Activated CD8-positive, alpha-beta memory T cell treated with anti-CD3 and anti-CD28 coated beads for 24 hours (primary cell): ENCODE measurements at places on chromosomes 12 and 14.

- no peak for DNase-seq
Observed at GRCh38 chr14:31717294-31718085, 156.3 kb downstream of the NUBPL start.

- DNase-seq, result no peak
Observed at GRCh38 chr14:66477567-66477966, 8.6 kb upstream of the CCDC196 start.

DNA sequence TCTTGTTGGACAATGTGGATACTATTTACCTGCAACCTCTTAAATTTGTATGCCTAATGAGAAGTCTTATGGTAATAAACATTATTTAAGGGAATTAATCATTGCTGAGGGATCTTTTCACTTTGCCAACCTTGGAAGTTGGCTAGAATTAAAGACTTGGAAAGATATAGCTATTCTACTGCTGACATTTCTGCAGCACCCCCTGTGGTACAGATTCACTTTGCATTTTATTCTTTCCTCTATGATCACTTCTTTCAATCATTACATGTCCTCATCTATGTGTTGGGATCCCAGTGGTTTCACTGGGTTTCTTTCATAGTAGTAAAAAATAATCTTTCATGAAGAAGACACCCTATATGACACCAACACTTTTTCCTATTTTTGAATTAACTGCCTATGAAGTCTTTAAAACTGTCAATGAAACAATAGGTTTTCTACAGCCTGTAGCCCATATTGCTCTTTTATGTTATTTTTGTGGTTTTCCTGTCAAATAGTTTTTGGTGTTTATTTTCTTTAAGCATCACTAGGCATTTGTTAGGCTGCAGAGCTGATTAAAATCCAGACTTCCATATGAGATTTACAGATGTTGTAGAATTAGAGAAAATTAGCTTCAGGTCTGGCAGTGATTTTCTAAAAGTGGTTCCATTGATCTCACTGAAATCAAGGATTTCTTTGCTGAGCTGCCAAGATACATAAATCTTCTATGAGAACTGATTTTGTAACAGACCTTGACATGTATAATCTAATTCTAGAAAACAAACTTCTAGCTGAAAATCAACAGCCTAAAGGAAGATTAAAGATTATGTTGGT lies 256.1 kb downstream of the NAV3 start:
- DNase-seq, result no peak

- DNase-seq, result no peak
Observed at GRCh38 chr12:48194799-48195201, 8.3 kb downstream of the OR10AD1 start.

DNA sequence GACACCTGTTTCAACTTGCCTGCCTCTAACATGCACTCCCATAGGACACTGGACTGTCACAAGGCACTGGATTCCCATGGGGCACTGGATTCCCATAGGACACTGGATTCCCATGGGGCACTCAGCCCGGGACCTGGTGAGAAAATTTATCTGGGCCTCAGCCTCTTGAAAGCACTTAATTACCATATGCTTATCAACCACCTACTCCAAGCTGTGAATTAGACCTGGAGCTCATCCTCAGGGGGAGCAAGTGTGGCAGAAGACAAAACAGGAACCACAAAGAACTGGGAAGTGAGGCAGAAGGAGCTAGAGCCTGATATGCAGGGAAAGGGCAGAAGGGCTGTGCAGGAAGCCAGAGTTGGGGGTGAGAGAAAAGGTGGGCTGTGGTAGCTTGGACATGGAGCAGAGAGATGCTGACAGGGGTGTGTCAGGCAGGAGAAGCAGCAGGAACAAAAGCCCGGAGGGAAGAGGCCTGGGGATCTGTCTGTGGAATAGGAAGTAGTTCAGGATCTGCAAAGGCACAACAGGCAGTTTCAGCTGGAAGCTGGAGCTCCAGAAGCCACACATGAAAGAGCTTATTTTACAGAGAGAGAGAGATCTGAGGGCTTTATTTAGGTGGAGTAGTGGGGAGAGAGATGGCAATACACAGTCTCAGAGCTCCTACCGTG lies 3.1 kb downstream of the KRT82 start:
- no peak for DNase-seq

DNA sequence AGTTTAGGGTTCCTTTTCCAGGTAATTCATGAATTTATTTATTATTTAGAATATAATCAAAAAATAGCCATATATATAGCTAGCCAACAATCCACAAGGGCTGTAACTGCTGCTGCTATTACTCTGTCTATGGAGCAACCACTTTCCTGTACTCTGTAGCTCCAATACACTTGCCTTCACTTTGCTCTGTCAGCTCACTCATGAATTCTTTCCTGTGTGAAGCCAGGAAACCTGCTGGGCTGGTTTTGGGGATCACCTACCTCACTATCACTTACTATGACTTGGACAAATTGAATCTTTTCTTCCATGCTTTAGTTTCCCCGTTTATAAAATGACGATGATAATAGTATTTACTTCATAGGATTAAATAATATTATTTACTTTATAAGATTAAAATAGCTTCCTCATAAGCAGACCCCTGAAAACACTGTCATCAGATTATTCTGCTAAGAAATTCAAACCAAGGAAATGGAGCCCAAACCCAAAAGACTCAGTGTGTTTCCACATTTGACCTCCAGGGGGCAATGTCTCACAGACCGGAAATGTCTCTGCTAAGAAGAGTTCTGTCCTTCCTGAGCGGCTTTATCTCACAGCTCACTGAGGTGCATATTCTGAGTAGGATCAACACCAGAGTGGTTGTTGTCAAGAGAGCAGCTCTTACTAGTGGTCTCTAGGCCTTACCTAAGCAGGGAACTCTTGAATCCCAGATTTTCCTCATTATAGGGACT lies 457.1 kb downstream of the DAD1 start:
- no peak for DNase-seq

- no peak for DNase-seq
Observed at GRCh38 chr14:76984787-76985375, 43.6 kb downstream of the IRF2BPL start.

DNA sequence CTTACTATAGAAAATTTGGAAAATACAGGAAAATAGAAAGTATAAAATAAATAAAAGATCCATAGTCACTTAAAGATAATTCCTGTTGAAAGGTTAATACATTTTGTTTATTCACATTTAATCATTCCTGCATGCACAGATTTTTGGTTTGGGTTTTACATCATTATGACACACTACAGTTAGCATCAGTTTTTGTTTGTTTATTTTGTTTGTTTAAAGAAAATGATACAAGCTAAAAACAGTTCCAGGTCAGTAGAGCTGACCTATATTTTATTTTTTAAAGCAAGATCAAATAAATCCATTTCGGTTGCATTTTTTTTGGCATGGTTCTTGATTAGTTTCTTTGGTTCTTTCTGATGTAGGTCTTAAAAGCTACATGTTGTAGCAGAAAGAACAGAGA lies 68.8 kb upstream of the CCDC91 start:
- DNase-seq, result no peak

DNA sequence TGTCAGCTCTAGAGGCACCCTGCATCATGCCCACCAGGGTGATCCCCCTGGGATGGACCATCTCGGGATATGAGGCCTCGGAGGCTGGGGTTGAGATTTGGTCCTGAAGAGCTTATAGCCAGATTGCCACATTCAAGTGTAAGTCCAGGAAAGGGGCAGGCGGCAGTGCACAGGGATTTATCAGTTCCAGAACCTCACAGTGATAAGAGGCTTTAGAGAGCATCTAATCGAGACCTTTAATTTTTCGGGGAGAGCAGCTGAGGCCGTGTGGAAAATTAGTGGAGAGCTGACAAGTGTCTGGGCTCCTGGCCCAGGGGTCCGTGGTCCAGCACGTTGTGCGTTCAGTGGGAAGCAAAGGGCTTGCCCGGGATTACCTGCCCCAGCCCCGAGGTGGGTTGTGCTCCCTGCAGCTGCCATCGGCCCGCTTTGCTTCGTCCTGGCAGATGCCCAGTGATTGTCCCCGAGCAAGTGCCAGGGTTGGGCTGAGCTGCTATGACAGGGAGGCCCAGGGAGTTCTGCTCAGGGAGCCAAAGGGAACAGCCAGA lies 52.1 kb downstream of the C14orf132 start:
- no peak for DNase-seq

DNA sequence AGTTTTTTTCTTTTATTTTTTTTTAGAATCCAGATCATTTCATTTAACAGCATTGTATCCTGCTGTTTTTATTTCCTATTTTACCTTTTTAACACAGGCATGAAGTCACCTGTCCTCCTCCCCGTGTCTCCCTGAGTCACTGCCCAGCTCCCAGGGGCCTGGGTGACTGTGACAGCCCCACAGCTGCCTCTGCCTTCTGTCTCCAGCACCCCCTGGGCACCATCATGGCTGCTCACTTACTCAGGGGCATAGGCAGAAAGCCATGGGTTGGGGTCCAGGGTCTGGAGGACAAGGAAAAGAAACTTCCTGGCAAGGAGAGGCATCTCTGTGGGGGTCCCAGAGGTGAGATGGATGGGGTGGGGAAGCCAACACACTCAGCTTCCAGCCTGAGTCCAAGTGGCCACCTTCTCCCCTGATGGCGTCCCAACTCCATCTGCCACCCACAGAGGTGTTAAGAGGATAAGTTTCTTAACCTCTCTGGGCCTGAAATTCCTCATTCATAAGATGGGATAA lies 25.3 kb downstream of the TMEM63C start:
- DNase-seq, result no peak
